ENCODE measurements at places on chromosomes 4 and X.

GRCh38 chrX:39196192-39197102 lies 395.2 kb downstream of the MID1IP1 start:
- no peak for DNase-seq

DNA sequence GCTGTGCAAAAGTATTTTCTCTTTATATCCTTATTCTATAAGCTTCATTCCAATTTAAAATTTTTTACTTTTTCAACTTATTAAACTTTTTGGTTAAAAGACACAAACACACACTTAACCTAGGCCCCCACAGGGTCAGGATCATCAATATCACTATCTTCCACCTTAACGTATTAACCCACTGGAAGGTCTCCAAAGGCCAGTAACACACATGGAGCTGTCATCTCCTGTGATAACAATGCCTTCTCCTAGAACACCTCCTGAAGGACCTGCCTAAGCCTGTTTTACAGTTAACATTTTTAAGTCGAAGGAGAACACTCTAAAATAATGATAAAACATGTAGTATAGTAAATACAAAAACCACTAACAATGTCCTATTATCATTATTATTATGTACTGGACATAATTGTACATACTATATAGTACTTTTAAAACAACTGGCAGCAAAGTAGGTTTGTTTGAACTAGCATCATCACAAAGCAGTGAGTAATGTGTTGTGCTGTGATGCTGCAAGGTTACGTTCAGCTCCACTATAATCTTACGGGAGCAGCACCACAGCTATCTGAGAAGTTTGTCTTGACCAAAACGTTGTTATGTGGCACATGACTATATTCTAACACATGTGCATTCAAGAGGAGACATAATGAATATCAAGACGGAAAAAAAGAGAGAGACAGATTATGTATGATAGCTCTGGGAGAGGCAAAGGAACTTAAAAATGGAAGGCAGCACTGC lies 33.7 kb downstream of the DHX15 start:
- DNase-seq: no peak

DNA sequence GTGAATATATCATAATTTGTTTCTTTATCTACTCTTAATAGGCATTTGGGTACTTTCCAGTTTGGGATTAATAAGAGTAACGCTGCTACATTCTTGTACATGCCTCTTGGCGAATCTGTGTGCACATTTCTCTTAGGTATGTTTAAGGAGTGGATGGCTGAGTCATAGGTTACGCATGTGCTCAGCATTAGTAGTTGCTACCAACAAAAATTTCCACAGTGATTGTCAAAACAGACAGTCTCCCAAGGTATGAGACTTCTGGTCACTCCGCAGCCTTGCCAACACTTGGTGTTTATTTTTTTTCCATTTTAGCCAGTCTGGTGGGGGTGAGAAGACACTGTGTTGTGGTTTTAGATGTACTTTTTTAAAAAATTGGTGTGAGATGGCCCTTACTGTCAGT lies 44.6 kb downstream of the FGFBP1 start:
- DNase-seq: no peak

DNA sequence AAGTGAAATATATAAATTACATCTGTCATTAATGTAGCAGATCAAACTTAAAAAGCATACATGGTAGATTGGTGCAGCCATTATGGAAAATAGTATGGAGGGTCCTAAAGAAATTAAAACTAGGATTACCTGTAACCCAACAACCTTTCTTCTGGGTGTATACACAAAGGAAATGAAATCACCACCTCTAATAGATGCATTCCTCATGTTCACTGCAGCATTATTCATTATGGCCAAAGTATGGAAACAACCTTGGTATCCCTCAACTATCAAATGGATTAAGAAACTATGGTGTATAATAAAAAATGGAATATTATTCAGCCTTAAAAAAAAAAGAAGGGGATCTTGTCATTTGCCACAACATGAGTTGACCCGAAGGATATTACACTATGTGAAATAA lies 13.7 kb downstream of the WDFY3 start:
- no peak for DNase-seq

GRCh38 chr4:153676984-153677383 lies 7.1 kb upstream of the TLR2 start:
- DNase-seq: no peak

- DNase-seq: no peak
Measured at GRCh38 chrX:125810856-125811255, 355.2 kb downstream of the DCAF12L2 start.

DNA sequence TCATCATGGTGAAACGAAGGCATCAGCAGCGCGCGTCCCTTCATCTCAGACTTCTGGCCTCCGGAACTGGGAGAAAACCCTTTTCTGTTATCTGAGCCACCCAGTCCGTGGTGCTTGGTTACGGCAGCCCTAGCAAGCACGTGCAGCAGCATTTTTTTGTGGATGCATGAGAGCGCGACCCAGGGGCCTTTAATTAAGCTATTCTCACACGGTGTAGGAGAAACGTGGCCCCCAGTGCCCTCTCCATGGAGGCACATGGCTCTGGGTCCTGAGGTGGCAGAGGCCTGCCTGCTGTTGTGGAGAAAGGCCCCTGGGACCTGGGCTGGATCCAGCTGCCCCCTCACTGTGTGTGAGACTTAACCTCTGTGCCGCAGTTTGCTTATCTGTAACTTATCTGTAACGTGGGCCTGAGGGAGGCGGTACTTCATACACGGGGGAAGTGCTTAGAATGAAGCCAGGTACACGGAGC lies 9.5 kb downstream of the CLCN4 start:
- no peak for DNase-seq

DNA sequence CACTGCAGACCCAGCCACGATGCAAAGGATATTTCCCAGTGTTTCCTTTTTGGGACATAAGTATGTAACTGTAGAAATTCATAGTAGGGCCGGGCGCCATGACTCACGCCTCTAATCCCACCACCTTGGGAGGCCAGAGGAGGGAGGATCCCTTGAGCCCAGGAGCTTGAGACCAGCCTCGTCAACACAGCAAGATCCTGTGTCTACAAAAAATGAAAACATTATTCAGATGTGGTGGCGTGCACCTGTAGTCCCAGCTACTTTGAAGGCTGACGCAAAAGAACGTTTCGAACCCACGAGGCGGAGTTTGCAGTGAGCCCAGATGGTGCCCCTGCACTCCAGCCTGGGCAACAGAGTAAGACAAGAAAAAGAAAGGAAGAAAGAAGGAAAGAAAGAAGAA lies 49.2 kb downstream of the CRLF2 start:
- no peak for DNase-seq

DNA sequence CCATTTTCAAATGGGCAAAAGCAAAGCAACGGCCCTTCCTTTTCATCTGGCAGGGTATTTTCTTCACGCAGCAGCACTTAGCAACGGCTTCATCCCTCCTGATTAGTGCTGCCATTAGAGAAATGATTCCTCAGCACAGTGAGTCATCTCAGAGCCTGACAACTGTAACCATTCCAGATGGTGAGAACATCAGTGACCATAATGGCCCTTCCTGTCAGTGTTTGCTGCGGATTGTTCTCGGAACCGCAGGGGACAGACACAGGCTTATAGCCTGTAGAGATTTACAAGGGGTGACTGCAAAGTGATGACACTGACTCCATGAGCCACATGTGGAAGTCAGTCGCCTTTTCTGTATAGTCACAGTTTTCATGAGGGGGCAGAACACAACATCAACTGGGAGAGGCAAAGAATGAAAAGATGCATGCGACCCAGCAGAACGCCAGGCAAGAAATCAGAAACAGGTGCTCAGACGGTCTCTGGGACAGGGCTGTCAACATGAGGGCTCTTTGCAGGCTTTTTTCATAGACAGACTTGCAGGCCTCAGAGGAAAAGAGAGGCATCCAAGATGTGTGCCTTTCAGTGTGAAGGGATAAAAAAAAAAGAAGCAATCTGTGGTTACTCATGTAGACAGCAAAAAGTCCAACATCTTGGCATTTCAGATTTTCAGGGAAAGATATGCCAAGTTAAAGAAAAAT lies 69.9 kb upstream of the FBXW7 start:
- peak; percentile 17 for DNase-seq

- no peak for DNase-seq
Measured at GRCh38 chr4:138535316-138535715, 293.2 kb upstream of the SLC7A11 start.

DNA sequence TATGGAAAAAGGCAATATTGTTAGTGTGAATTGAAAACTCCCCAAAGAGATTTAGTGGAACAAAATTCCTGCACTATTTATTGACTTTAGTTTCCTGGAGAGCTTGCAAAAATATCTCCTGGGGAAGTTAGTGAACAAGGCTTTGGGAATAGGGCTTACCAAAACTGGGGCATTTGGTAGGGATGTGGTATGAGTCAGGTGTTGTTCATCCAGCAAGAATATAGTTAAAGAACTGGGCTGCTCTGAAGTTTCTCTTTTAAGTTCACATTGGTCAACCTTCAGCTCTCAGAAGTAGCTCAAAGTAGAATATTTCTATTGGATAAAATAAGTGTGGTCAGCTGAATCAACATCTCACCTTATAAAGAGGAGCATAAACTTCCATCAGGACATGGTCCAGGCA lies 185.0 kb downstream of the CPE start:
- DNase-seq: no peak

DNA sequence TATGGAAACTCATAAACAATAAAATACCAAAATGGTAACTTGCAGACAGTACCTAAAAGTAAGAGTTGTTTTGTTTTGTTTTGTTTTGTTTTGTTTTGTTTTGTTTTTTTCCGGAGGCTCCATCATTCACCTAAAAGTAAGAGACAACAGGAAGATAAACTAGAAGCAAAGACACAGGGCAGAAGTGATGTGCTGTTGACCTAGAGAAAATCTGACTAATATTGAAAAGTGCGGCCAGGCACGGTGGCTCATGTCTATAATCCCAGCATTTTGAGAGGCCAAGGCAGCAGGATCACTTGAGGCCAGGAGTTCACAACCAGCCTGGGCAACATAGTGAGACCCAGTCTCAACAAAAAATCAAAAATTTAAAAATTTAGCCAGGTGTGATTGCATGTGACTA lies 5.6 kb upstream of the CENPC start:
- DNase-seq: no peak

- DNase-seq: peak; percentile 7
Measured at GRCh38 chr4:8599657-8600056, 7.1 kb downstream of the CPZ start.

- peak; percentile 42 for DNase-seq
Measured at GRCh38 chrX:19721726-19722370, 165.6 kb downstream of the SH3KBP1 start.

DNA sequence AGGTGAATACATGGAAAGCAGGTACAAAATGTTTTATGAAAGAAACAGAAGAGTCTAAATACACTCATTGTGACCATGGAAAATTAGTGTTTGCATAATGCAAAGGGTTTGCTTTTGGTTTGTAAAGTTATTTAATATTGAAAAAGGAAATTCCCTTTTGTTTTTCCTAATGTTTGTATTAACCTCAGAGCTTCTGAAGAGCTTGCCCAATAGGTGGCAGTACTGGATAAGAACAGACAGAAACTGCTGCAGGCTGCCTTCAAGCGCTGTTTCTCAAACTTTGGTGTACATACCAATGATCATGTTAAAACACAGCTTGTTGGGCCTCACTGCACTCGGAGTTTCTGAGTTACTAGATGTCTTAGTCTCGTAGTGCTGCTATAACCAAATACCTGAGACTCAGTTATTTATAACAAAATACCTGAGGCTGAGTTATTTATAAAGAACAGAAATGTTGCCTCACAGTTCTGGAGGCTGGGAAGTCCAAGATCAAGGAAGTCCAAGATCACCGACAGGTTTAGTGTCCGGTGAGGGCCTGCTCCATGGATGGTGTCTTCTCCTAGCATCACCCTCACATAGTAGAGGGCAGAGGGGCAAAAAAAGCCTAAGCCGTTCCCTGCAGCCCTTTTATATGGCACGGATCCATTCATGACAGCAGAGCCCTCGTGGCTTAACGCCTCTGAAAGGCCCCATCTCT lies 54.2 kb downstream of the SUPT20HL2 start:
- peak; percentile 51 for DNase-seq

Measured in pons (tissue), 1 donor.